ENCODE measurements at places on chromosomes 11 and 22.

- no peak for DNase-seq
Observed at GRCh38 chr22:50439871-50440331, 34.9 kb downstream of the SBF1 start.

- DNase-seq = no peak
Observed at GRCh38 chr11:105854269-105854668, 167.8 kb downstream of the MSANTD4 start.

- DNase-seq = no peak
Observed at GRCh38 chr22:50179937-50180726, 5.6 kb upstream of the TRABD start.

DNA sequence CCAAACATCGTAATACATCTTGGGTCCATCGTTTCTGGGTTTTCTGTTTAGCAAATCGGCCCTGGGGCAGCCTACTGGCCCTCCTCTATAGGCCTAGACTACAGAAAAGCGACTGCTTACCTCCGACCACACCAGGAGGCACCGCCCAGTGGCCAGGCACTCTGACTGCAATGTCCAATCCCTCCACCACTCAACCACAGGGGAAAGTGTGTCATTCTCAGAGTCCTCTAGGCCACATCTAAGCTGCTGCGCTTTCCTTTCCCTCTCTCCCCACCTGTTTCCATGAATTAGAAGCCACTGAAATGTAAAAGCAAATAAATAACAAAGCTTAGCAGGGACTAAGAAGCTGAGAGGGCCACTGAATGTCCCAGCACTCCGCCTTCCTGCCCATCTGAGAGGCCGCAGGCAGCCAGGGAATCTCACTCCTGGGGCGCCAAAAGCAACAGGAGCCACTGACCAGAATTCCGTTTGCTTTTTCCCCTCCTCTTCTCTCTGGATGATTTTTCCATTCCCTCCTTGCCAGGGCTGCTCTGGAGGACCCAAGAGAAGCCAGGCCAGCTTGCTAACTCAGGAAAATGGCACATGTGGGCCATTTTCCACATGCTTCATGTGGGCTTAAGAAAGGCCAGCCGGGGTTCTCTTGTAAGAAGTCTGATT, 50.1 kb upstream of the FLI1 start:
- no peak for DNase-seq

DNA sequence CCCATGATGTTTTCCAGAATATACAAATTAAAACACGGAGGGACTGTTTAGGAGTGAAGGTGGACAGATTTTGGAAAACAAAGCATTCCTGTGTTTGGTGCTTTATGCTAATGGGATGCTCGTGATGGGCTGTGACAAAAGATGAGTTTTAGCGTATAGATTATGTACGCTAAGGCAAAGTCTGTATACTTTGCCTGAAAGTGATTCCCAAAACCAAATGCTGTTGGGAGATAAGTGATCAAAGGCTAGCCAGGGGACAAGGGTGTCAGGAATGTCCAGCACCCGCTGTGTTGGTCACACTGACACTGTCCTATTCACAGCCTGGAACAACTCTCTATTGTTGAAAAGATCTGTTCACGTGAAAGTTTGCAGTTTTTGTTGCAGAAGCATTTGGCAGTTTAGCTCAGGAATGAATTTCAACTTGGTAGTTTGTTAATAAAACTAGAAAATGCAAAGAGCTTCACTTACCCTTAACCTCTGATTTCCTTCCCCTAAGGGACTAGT, 1.5 kb downstream of the JAM3 start:
- DNase-seq = no peak

- no peak for DNase-seq
Observed at GRCh38 chr11:96213500-96213899, 129.5 kb downstream of the MAML2 start.

- peak; percentile 28 for DNase-seq
Observed at GRCh38 chr22:43996170-43996980, 27.7 kb upstream of the PARVB start.

- no peak for DNase-seq
Observed at GRCh38 chr11:69920345-69921127, 101.3 kb upstream of the FGF3 start.

GRCh38 chr11:100830978-100831732, 144.1 kb downstream of the ARHGAP42 start:
- no peak for DNase-seq

GRCh38 chr11:128506999-128507611, 80.3 kb downstream of the ETS1 start:
- peak; percentile 89 for DNase-seq

GRCh38 chr22:27518531-27519340, 282.8 kb downstream of the MN1 start:
- no peak for DNase-seq

- DNase-seq = no peak
Observed at GRCh38 chr11:85758480-85759039, 52.4 kb downstream of the SYTL2 start.

DNA sequence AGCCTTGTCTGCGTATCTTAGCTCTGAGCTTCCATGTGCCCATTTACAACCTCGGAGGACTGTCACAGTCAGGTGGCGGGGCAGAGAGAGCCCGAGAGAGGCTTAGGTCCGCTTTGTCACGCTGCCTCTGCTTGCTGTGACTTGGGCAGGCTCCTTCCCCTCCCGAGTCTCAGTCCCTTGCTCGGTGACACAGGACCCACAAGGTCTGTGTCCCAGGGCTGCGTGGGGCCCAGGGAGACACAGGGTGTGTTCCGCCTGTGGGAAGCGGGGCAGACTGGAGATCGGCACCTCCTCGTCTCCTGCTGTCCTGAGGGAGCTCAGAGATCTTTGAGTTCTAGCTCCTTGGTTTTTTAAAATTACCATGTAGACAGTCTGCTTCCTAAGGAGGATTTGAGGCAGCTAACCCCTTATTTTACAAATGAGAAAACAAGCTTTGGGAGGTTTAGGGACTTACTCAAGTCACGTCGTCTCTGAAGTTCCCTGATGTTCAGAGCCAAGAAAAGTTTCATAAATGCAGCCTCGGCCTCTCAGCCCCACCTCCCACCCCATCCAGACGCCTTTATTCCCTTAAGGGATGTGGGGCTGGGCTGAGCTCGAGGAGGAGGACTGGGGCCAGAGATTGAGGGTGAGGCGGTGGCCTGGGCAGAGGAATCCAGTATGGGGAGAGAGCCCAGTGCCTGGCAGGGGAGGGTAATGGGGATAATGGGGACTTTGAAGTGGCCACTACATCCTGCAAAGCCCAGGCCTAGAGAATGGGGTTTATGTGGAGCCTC, 103.6 kb downstream of the NECTIN1 start:
- no peak for DNase-seq

DNA sequence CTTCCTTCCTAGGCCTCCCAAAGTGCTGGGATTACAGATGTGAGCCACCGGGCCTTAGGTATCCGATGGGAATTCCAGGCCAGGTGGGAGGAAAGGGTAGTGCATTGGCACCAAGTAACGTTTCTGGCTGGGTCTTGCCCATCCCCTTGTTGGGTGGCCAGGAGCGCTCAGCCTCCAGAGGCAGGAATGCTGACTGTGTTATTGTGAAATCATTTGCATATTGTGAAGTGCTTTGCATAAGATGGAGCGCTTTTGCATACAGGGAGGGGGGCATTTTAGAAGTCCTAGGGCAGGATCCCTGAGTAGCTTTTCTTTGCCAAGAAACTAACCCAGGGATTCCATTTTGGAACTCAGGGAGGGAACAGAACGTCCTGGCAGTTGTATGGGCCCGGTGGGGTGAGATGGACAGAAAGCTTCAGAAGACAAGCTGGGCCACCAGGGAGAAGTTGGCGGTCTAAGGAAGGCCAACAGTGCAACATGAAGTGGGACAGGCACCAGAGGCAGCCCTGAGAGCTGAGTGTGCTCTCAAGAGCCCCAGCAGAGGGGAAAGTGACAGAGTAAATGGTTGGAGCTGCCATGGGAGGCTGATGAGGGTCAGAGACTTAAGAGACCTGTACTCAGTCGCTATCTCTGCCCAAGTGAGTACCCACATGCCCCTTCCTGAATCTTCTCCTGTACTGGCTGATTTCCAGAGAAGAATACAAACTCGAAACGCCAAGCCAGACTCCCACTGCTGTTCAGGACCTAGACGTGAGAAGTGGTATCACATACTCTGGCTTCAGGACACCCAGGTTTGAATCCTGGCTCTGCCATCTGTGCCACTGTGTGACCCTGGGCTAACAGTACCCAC, 1.3 kb upstream of the SLC39A13 start:
- DNase-seq = no peak

- DNase-seq = no peak
Observed at GRCh38 chr11:84714316-84714780, 912.8 kb downstream of the DLG2 start.

- DNase-seq = no peak
Observed at GRCh38 chr11:33909150-33909549, 17.3 kb upstream of the LMO2 start.

- DNase-seq = no peak
Observed at GRCh38 chr11:73537969-73538368, 59.9 kb downstream of the FAM168A start.

GRCh38 chr11:117961896-117962295, 24.3 kb upstream of the IL10RA start:
- DNase-seq = no peak
